ENCODE measurements at places on chromosomes 2 and 18.

GRCh38 chr2:215900843-215901242, 112.5 kb downstream of the MREG start:
- no peak for DNase-seq

- DNase-seq = no peak
Measured at GRCh38 chr2:106011380-106011779, 182.7 kb downstream of the UXS1 start.

- DNase-seq = no peak
Measured at GRCh38 chr2:148865512-148865911, 9.5 kb upstream of the KIF5C start.

- DNase-seq = no peak
Measured at GRCh38 chr2:71492112-71492511, 38.8 kb downstream of the DYSF start.

- no peak for DNase-seq
Measured at GRCh38 chr2:132589111-132589830, 80.7 kb downstream of the LYPD1 start.

- DNase-seq = no peak
Measured at GRCh38 chr18:21672521-21673267, 31.9 kb downstream of the ABHD3 start.

- DNase-seq = no peak
Measured at GRCh38 chr2:179272406-179273192, 8.0 kb upstream of the SESTD1 start.

GRCh38 chr18:63106727-63107126, 212.8 kb downstream of the BCL2 start:
- no peak for DNase-seq

- no peak for DNase-seq
Measured at GRCh38 chr18:13477147-13477683, 249.1 kb downstream of the FAM210A start.

GRCh38 chr2:25444608-25445270, 103.0 kb upstream of the DNMT3A start:
- DNase-seq = no peak

GRCh38 chr2:222569826-222570225, 86.1 kb downstream of the FARSB start:
- no peak for DNase-seq

DNA sequence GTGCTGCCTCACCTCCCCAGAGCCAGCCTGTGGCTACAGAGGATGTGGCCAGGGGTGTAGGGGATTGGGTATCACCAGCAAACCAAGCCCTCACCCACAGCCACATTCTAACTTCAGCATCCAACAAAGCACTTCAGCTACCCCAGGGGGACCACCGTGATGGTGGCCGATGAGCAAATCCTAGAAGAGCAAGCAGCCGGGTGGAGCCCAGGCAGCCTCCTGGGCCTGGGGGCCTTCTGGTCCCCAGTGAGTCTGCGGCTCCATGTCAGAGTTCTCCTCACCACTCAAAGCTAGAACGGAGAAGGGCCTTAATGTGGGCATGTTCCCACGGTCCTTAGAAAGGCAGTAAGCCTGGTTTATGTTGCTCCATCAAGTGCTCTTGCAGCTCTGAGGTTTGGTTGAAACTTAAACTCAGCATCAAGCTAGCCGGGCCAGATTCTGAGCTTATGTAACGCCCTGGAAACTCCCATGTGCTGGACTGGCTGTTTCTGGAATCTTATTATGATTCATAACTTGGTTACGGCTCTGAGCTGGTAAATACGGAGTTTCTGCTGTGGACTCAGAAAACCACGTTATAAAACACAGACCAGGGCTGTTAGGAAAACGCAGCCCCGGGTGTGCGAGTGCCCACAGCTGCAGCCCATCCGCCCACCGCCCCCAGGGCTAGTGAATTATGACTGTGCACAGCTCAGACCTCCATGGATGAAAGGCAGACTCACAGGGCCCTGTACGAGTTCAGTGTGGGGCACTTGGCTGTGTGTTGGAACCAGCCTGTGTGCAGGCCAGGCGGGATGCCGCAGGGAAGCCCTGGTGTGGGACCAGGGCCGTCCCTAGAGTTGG, 99.8 kb downstream of the SEPTIN10 start:
- DNase-seq = no peak

DNA sequence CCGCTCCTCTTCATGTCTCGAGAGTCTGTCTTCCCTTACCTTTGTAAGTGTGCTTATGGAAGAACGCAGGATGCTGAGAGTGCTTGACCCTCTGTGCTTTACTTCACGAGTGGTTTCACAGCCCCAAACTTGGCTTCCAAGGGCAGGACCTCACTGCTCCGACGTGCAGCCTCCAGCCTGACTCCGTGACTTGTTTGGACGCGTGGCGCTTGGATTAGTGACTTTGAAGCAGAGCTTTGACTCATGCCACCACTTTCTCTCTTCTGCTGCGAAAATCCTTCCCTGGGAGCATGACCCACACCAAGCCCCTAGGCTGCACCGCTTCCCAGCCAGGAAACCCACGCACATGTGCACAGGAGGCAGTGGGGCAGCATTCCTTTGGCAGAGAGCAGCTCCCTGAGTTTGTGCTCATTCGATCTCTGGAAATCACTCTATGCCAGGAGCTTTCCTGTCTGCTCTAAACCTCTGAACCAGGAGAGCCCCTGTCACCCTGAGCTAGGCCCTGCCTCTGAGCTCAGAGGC, 207.8 kb upstream of the HS6ST1 start:
- no peak for DNase-seq

- no peak for DNase-seq
Measured at GRCh38 chr2:176157499-176158185, 535 bp downstream of the HOXD3 start.

- no peak for DNase-seq
Measured at GRCh38 chr18:50621366-50621765, 61.5 kb downstream of the MAPK4 start.

GRCh38 chr2:128454980-128455720, 136.5 kb upstream of the HS6ST1 start:
- no peak for DNase-seq

GRCh38 chr2:120613742-120614571, 121.7 kb upstream of the GLI2 start:
- DNase-seq = no peak

DNA sequence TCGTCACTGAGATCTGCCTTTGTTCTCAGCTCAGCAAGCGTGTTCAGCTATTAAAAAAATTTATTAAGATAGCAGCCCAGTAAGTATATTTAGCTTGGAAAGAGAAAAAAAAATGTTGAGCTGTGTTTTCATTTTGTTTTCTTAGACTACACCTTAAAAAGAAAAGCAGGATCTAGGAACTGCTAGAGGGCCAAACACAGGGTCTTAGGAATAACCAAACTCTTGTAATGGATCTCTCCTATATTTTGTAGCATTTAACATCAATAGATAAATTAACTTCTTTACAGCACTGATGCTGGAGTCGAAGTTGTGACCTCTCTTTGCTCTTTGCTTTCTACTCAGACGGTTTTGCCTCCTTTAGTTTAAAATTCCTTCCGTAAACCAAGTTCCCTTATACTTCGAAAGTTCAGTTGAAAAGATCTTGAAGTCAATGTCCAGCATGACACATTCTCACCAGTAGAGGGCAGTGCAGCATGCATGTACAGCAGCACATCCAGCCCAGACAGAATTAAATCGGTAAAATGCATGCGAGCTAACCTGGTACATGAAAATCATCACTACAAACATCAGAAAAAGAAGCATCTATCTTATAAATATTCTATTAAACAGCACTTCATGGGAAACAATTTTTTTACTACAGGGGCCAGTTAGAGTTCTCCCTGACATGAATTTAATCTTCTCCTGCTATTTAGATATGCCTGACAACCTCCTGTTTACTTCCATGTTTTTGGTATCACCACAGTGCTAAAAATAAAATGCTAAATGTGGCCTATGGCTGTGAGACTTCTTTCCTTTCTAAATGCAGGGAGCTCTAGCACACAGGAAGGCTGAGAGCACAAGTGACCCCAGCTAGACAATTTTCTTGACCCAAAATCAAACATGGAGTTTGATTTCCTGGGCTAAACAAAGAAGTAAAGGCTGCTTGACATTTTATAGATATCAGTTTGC, 48.2 kb upstream of the MAP3K20 start:
- peak; percentile 77 for DNase-seq

- DNase-seq = no peak
Measured at GRCh38 chr18:70503060-70503459, 214.2 kb downstream of the SOCS6 start.

- DNase-seq = no peak
Measured at GRCh38 chr18:43420950-43421349, 143.7 kb upstream of the SYT4 start.

DNA sequence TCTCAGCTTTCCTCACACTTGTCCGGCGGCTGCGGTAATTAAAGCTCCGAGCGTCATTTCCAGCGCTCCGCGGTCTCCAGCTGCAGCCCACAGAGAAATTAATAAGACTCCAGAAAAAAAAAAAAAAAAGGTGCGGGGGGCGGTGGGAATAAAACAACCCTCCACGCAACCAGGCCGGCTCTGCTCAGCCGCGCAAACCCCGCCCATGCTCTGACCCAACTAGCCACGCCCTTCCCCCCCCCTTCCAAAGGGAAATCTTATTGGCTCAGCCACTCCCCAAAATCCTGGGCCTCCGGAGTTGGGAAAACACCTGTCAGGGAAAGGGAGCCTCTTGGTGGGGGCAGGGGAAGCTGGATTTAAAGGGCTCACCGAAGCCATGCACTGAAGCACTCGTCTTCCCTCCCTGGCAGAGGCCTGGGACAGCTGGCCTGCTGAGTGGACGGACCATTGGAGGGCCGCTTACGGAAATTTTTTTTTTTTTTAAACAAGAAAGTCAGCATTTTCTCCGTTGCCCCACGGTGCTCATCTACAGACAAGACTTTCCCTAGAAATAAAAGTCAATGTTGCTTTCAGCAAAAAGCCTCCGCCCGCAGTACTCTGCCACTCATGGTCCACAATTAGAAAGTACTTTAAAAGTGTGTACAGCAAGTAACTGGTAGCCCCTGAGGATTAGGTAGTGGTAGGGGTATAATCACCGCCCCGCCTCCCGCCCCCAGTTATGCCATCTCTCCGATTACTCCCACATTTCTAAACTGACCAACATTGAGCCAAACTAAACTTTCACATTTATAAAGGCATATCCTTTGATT, 674 bp upstream of the ERBB4 start:
- DNase-seq = no peak

DNA sequence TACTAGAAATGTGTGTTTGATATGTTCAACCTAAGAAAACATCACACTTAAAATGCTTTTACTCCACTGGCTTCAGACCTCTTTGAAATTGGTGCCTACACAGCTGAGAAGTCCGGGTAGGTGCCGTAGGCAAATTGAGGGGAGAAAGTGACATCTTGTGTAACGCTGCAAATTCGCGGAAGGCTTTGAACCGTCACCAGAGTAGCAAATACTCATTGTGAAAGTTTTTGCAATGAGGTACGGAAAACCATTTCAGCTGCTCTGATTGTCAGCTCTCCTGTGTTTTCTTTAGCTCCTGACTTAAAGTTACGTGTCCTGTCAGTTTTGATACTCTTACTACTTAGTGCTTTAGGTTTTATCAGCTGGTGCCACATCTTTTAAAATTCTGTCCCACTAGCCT, 224.5 kb downstream of the FAM210A start:
- DNase-seq = no peak

- no peak for DNase-seq
Measured at GRCh38 chr18:58290116-58290695, 246.2 kb downstream of the NEDD4L start.

DNA sequence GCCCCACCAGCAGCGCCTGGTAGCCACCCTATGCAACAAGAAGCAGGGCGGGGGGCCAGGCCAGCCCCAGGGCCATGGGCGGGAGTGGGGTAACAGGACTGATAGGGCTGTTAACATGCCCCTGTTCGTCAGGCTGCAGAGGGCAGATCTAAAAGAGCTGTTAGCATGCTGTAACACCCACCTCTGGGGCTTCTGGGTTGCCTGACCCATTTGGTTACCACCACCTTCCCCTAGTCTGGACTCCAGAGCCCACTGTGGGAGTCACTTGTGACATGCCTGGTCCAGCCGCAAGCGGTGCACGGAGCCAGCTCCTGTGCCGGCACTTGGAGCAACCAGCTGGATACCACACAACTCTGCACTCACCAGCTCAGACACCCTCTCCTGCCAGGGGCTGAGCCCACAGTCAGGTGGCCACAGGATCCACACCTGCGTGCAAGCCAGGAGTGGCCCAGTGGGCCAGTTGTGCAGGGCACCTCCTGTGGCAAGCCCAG, 2.1 kb downstream of the METTL8 start:
- no peak for DNase-seq

DNA sequence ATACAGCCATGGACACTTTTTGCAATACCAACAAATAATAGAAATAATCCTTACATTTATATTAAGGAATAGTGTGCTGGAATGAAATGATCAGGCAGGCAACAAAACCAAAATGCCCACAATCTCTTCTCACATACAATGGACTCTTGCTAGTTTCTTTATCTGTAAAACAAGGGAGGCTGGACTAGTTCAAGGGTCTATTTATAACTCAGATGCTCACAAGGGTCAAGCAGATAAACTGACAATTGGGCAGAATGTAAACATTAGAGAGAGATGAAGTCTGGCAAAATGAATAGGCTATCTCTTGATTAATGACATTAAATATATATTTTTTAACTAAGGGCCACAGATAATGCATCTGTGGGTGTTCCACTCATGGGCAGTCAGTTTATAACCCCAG, 11.4 kb downstream of the PPIL3 start:
- DNase-seq = no peak

DNA sequence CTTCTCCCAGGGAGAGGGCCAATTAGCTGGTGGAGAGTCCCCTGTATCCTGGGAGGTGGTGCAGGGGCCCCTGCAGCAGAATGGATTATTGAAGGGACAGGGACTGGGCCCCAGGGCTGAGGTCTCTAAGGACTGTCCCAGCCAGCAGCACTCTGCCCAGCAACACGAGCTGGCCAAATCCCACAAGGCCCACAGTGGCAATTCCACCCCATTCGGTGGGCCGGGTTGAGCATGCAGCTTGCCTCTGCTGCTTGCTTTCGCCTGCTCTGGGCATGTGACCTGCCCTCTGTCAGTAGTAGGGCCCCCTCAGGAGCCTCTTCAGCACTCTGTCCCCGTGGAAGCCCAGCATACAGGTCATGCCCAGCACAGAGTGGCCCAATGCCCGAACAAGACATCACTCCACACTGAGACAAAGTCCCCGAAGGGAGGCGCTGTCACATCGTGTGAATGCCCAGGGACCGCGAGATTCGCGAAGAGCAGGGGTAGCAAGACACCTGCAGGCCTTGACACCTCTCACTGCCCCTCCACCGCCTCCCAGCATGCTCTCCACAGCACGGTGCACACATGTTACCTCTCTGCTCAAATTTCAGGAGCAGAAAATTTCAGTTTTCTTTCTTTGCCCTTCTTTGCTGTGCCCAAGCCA, 65.4 kb downstream of the CRACDL start:
- no peak for DNase-seq

Measured in activated naive CD8-positive, alpha-beta T cell treated with anti-CD3 and anti-CD28 coated beads, Interleukin-2, amount 50 U/mL, for 24 hours (primary cell).